Neural crest cell (in vitro differentiated cells): ENCODE measurements at places on chromosomes 1 and 21. TPM values are rescaled to one million over a fixed set of nuclear protein-coding genes. Genes with fewer than 3 reads are reported as not detected.
A peak's percentile ranks its signal among the peaks of the same experiment; 100 is the strongest.

DNA sequence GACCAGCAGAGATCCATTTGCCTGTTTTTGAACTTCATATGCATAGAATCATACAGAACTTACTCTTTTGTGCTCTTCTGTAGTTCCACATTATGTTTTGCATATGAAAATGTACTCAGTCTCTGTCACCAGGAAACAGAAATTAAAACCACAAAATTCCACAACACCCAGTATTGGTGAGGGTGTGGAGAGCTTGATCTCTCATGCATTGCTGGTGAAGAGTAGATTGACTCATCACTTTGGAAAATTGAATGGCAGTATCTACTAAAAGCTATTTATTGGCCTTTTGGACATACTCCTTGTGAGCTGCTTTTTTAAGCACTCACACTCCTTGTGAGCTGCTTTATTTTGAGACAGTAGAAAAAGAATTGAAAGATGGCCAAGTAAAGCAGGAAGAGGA lies 43.3 kb downstream of the VTCN1 start:
- no peak for DNase-seq

DNA sequence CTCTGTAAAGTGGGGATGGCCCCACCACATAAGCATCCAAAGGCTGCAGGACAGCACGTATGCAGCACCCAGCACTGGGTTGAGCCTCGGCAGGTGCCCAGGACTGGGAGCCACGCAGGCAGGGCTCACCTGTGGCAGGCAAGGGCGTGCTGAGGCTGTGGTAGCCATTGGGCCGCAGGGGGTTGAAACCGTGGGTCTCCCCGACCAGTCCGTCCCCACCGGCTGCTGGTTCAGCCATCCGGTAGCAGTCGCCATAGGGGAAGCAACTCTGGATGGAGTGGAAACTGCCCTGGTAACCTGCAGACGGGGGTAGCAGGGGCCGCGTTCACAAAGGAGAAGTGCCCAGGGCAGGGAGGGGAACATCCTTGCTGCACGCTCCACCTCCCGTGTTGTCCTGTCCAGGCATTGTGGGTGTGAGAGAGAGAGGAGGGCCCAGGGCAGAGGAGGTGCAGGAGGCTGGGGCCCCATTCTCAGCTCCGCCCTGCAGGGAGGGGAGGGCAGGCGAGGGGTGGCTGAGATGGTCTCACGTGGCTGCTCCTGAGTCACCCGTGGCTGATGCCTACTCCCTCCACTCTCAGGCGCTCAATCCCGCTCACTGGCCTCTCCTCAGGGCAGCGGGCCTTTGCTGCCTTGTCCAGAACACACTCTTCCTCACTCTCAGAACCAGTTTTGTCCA lies 49.9 kb downstream of the DMRTB1 start:
- DNase-seq, result no peak

DNA sequence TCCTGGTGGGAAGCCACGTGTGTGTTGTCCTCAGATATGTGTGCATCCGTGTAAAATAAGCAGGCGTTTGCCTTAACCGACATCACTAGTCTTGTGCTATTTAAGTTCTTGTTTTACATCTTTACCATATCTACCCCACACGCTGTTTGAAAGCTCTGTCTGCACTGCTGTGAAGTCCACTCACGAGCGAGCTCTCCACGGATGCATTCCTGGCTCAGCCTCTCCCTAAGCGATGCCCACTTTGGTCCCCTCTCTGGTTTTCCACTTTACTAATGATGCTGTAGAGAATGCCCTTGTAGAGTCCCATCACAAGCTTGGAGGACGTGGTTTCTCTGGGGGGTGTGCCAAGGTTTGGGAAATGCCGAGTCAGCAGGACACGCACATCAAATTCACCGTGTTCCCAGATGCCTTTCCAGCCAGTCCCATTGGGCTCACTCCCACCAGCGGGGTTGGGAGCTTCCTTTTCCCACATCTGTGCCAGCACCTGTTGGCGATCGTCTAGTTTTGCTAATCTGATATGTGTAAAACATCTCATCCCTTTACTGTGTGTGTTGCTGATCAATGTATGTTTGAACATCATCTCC lies 43.8 kb downstream of the ACTL8 start:
- no peak for DNase-seq

DNA sequence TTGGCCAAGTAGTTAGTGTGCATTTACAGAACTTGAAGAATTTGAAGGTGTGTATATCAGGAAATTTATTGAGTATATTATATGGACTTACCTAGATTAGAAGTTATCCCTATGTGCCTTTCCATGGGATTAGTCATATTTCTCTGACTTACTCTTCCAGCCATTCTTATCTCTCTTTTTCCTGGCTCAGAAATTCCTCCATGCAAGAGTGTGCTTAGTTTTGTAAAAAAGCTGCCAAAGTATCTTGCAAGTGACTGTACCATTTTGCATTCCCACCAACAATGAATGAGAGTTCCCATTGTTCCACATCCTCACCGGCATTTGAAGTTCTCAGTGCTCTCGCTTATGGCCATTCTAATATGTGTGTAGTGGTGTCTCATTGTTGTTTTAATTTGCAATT lies 82.2 kb upstream of the GUCA2B start:
- no peak for DNase-seq

DNA sequence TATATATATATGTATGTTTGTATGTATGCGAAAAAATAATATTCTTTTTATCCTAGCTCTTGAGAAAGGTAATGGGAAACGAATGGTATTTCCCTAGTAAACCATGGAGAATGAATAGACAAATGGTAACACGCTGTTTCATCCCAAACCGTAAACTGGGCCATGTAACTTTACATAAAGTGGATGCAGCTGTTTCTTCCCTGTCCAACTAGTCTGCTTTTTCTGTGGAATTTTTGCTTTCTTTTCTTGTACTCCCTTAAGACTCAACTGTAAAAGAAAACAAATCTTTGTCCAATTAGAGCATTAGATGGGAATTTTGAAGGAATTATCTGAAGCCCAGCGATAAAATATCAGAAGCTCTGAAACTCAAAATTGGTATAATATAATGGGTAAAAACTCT lies 198.1 kb downstream of the NFIA start:
- no peak for DNase-seq

DNA sequence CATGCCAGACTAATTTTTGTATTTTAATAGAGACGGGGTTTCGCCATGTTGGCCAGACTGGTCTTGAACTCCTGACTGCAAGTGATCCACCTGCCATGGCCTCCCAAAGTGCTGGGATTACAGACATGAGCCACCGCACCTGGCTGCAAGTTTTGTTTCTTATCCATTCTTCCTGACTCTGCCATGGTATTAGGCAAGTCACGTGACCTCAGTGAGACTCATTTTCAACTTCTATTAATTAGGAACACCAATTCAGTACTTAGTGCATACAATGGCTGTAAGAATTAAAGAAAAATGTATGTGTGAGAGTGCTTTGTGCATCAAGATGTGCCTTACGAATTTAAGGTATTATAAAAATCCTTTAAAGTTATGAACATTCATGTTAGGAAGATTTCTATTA lies 111.2 kb downstream of the CACNA1E start:
- no peak for DNase-seq

Gene AMY1B
- total RNA-seq, result not detected in 2 replicates

Gene CCDC27
- not detected in 2 replicates for total RNA-seq

DNA sequence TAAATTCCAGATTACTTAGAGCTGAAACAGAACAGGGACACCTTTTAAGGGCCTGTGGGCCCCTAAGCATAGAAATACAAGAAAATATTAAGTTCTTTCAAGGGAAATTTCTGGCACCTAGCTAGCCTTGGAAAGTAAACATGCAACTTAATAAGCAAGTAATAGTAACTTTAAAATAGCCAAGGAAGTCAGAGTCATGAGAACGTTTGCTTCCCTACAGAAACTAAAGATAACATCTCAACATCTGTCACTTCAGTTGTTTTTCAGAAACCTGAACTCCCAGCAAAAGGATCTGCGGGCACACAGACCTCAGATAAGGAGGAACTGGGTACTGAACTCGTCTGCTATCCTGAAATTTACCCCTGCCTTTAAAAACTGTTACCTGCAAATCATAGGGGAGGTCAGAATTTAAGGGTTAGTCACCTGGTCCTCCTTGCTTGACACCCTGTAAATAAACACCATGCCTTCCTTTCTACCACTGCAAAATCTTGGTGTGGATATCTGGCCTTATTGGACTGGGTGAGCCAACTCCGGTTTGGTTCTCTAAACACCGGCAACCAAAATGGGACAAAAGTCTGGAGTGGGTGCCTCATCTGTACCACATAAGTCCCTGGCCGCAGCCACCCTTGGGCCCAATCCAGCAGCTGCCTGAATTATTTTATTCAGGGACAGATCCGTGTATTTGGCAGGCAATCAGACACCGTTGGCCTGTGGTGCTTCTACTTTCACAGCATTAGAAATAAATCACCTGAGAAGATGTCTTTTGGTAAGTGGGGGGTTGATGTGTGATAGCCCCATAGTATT lies 27.9 kb downstream of the NRDC start:
- no peak for DNase-seq

DNA sequence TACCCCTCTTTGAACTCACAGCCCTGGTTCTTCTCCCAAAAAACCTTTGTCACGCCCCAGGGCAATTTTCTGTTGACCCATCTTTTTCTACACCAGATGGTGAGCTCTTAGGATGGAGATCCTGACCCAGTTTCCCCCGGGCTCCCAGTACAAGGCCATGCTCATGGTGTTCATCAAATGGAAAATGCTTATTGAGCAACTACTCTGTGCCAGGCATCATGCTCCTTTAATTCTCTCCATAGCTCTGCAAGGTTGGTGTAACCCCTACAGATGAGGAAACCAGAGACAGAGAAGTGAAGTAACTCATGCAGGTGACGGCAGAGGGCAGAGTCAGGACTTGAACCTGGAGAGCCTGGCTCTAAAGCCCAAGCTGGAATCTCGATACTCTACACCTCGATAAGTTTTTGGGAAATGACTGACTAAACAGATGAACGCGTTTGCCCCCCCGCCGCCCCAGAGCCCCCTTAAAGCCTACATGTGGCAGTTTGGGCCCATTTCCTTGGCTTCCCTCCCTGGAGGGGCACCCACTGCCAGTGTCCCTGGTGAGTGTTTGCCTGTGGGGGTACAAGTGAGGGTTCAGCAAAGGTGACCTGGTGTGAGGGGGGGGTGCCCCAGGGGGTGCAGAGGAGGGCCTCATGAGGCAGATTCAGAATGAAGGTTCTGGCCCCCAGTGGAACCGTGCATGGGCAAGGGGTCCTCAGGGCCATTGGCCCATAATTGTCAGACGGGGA lies 30.2 kb upstream of the RUNX3 start:
- DNase-seq, result no peak

Gene CHD1L
- total RNA-seq, result 84.6 and 85.5 TPM in 2 replicates

- DNase-seq, result no peak
Measured at GRCh38 chr21:38434913-38435533, 63.3 kb downstream of the ERG start.

GRCh38 chr21:40902993-40903392 lies 56.0 kb upstream of the DSCAM start:
- no peak for DNase-seq

GRCh38 chr1:160366731-160367515 lies at the start of gene NHLH1:
NHLH1 (plus strand) TSS chr1:160367071; CDS start chr1:160370732, 3,661 bp downstream.
- no peak for DNase-seq

DNA sequence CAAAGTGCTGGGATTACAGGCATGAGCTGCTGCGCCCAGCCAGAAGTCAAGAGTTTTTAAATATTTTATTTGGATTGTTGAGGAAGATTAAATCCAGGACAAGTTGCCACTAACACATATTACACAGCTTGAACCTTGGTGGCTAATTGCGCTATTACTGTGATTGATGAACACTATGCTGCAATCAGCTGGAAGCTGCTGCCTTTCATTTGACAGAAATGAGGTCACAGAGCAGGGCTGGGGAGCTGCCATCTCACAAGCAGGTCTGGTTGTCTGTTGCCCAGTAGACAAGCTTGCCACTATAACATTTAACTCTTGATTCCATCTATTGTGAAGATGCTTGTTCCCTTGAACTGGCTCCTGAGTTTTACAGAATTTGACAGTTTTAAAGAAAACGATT lies 37.4 kb upstream of the NRDC start:
- no peak for DNase-seq

DNA sequence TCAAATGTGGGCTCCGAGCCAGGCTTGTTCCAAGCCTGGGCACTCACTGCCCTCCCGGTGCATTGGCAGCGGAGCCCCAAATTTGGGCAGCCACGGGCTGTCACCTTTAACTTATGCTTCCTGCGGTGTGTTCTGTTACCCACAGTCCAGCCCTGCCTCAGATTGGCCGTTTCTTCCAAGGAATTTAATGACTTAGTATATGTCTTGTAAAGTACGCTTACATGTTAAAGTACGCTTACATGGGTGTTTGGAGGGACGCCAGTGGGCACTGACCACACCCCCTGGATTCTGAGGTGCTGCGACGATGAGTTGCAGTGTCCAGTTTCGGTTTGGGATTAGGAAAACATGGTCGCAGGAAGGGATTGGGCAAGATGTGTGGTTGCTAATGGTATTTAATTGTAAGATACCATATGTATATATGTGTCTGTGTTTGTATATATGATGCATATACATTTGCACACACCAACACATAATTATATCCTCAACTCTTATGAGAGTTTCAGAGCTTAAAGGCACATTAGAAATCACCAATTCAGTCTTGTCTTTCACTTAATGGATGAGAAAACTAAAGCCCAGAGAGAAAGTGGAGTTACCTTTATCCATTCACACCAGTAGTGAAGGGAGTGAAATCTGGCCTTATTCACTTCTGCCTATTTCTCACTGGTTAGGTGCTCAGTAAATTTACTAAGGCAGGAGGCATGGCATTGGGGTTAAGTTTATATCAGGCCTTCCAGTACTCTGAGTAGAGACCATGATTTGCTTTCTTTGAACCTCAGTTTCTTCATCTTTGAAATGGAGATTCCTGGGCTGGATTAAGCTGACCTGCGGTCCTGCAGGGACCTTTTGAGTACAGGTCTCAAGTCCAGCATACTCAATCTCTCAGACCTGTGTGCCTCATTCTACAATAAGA lies 1.0 kb downstream of the SMYD2 start:
- peak; percentile 6 for DNase-seq

DNA sequence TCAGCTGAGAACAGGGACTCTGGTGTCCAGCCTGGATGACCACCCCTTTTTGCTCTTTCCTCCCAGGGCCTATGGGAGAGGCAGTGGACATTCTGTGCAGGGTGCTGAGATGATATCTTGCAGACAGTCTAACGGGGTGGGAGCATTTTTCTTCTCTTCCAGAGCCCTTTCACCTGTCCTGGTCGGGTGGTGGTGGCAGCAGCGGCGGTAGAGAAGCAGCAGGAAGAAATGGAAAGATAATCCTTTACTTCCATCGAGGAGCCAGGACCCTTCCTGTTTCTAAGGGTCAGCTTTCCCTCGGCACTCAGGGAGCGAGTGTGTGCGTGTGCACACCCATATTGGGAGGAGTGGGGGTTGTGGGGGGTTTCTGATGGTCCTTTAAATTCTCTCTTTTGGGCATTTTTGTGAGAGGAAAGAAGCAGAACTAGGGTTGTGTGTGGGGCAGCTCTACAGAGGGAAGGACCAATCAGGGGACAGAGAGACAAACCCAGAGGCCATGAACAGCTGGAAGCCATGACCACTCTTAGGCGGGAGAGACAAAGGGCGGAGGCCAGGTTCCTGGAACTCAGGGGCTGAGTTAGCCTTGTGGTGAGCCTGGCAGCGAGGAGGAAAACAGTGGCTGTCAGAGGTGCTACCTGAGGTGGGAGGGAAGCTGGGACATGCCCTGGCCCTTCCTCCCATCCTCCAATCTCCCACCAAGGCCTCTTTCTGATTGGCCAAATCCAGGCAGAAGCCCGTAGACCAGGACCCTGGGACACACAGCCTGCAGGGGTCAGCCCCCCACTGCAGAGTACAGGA lies 31.2 kb upstream of the CSF3R start:
- DNase-seq, result no peak

Gene TTC39A
- 1.6 and 1.7 TPM in 2 replicates for total RNA-seq
